Activated T-helper 1 cell treated with Interleukin-2 at 50 U/mL for 16 hours (primary cell): ENCODE measurements at places on chromosomes 12 and 14.
A peak's percentile ranks its signal among the peaks of the same experiment; 100 is the strongest.

GRCh38 chr14:55802986-55803872, 223.2 kb downstream of the KTN1 start:
- no peak for DNase-seq

DNA sequence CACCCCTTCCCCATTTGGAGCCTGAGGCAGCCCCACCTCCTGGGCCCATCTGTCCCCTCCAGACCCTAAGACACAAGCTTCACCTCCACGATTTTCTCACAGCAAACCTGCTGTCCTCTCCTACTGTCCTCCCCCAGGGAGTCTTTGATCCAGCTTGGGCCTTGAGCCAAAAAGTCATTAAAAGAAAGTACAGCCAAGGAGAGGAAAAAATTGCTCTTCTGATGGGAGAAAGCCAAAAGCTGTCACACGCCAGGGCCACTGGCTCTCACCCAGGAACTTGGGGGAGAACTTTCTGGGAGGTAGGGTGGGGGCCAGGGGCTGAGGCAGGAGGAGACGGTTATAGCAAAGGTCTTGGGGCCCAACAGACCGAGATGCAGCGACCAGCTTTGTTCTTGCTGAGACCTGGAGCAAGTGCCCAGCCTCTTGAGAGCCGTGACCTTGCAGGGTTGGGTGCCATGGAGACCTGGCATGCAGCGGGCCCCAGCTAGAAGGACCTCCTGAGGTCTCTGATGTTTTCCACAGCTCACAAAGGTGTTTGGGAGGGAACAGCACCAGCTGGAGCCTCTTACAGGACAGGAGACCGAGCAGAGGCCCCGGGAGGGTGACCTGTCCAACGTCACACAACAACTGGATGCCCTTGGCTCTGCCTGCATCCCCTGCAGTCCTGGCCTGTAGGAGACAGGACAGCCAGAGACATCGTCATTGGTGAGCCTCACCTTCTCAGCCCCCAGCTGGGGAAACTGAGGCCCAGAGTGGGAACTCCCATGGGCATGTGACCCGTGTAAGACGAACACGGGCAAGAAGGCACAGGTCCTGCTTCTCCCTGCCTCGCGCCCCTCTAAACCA, 124.5 kb downstream of the CALM1 start:
- no peak for DNase-seq

- DNase-seq, result peak; percentile 19
These were observed 704 bp downstream of the ATP2B1 start for GRCh38 chr12:89707703-89708564.

DNA sequence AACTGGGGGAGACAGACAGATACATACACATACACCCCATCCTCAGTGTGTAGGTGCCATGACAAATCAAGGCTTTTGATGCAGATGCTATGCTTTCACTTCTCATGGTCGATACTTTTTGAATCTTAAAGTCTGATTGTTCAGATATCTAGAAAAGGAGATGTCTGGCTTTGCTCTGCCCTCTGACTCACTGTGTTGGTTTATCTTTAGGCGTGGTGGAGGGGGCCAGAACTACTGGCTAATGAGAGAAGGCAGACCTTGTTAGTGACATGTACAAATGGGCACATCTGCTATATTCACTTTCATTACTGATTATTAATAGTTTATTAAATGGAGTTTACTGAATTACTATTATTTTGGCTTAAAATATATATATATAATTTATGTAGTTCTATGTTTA, 444.3 kb upstream of the RGS6 start:
- no peak for DNase-seq

- DNase-seq, result no peak
These were observed 46.0 kb upstream of the SRSF5 start for GRCh38 chr14:69720912-69721311.

- DNase-seq, result no peak
These were observed 68.7 kb downstream of the NIN start for GRCh38 chr14:50762001-50762930.

GRCh38 chr14:88029500-88029899, 24.6 kb downstream of the GPR65 start:
- DNase-seq, result no peak

GRCh38 chr12:47991106-47992061, 12.9 kb downstream of the COL2A1 start:
- DNase-seq, result no peak

GRCh38 chr12:62834971-62835547, 99.9 kb downstream of the PPM1H start:
- DNase-seq, result no peak

- no peak for DNase-seq
These were observed 37.7 kb upstream of the DICER1 start for GRCh38 chr14:95195031-95195430.

DNA sequence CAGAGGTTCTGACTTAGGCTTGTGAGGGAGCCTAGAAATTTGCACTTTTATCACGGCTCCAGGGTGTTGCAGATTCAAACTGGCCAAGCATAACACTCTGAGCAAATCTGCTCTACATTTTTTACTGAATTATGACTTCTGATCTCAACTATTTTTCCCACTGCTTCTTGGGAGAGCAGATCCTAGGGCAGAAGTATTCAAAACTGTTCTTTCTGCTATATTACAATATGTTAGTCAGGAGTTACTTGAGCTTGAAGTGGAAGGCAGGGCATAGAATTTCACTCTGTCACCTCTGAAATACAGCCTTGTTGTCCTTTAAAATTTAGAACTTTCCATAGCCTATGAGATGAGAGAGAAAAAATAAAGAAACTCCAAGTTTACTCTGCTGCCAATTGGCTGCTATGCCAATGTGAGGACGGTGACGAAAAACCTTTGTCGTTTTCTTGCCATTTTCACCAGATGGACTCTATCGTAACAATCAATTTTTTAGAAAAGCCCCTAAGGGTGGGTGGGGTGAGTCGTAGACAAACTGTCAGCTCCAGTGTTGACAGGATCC, 16.4 kb upstream of the KERA start:
- DNase-seq, result no peak

DNA sequence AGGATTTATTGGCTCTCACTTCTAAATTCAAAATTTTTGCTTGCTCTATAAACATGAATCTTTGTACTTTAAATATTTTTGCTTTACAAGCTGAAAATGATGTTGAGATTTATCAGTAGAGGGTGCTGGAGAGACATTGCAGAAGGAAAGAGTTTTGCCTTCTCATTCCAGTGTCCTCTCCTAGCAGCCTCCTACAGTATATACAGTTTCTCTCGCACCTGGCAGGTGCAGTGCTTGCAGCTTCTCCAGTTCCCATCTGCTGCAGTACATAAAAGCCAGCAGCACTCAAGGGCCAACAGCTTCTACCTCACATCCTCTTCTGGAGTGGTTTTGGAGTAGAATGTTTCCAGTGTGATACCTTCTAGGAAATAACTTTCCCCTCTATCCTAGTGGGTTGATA, 601.8 kb upstream of the ATXN7L3B start:
- no peak for DNase-seq

DNA sequence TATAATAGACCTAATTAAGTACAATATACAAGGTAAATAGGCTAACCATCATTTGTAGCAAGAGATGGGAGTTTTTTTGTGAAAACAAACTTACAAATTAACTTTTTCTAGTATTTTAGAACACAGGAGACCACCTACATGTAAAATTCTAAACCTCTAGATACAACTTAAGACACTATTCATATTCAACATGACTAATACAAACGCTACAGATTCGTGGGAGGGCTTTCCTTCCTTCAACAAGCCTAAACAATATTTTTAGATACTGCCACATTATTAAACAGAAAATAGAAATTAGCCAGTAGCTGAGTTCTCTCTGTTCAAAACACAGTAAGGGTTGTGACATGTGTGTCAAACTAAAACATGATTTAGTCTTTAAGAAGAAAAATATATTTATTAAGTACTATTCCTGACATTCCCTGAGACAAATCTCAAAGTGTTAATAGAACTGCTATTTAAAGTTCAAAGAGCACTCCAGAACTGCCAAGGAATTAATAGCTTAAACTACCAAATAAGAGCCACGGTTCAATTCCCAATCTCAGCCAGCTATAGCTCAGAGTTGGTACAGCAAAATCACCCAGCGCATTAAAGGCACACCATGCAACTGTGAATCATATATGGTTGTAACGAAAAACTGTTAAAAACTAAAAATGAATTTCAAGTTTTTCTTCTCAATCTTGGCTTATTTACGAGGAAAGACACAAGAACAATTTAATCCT, 10.7 kb downstream of the MED13L start:
- DNase-seq, result no peak

DNA sequence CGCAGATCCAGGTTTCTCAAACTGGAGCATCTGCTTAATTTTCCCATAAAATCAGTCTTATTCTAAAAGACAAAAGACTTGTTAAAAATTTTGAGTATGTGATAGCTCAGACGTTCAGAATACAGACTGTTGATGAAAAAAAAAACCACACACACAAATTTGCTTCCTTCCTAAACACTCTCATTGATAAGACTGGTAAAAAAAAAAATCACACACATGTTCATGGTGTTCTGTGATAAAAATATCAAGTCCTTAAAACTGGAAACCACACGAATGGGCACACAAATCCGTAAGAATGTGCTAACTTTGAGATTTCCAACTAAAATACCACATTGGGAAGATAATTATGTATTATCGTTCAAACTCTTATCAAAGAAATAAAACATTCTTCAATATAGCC, 6.7 kb upstream of the ARID4A start:
- no peak for DNase-seq

DNA sequence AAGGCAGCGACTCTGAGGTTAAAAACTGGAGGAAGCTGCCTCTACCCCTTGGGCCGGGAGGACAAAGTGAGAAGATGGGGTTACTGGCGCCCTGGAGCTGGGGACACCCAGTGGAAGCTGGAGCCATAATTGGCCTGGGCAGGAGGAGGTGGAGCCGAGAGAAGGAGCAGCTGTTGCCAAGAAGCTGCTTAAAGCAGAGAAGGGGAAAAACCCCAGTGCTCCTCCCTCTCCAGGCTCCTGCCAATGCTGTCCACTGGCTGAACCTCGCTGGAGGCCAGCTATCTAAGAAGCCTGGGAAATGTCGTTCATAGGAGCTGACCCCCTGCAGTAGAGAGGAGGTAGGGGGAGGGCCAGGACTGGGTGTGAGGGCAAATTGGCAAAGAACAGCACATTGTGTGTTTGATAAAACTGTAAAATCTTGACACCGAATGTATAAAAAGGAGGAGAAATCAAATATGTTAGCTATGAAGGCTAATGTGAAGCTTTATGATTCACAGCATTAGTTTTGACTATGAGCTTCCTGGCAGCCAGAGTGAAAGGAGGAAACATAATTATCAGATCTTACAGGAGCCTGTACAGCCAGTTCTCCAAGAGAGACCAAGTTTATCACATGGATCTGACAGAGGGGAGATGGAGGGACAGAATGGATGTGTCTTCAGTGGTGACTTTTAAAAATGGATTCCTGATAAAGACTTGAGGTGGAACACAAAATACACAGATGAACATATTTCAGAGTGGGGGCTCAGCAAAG, 9.5 kb downstream of the HHIPL1 start:
- DNase-seq, result no peak

- no peak for DNase-seq
These were observed 53.6 kb downstream of the FBXW8 start for GRCh38 chr12:116964054-116965050.

DNA sequence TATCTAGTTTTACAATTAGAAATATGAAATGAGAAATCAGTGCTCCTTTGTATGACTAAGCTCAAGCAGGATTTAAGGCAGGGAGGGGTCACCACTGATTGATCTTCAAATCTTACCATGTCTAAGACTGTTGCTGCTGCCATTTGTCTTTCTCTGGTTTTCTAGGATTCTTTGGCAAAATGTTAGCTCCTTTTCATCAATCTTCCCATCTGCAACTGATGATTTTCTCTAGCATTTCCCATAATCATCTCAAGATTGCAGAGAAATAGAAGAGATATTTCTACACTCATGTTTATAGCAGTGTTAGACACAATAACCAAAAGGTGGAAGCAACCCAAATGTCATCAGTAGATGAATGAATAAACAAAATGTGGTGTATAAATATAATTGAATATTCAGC, 175.0 kb downstream of the RAD51B start:
- no peak for DNase-seq
